Activated CD8-positive, alpha-beta T cell treated with anti-CD3 and anti-CD28 coated beads for 36 hours (primary cell): ENCODE measurements at places on chromosomes 3 and 15.
A peak's percentile ranks its signal among the peaks of the same experiment; 100 is the strongest.

GRCh38 chr3:33881156-33882064 lies 83.0 kb downstream of the PDCD6IP start:
- no peak for DNase-seq

DNA sequence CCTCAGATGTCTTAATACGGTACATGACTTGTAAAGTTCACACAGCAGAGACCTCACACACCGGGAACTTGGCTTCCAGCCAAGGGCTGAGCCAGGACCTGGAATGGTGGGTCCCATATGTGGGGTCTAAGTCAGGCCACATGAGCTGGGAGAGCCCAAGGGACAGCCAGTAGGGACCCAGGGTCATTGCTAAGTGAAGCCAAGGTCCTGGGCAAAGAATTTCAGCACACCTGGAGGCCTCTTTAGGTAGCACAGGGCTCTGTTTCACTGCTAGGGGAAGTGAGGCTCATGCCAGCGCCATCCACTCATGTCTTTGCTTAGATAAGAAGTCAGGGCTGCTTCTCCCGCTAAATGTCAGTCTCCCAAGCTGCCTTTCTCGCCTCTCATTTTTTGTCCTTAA lies 116.6 kb upstream of the TLE3 start:
- no peak for DNase-seq

DNA sequence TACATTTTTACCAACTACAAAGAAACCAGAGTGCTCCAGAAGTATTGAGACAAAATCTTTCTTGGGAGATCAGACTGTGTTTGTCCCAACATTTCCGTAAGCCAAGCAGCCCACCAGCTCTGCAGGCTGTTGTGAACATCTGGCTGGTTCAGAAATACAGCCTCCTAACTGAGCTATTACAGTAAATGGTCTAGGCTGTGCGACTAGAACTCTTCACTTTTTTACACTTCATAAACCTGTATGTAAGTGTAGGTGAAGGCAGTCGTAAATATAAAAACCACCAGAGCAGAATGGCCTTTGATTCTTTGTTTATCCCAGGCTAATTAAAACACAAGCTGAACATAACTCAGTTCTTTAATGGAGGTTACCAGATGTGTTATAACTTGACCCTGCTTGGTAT lies 235.3 kb downstream of the ARRDC4 start:
- DNase-seq, result no peak

DNA sequence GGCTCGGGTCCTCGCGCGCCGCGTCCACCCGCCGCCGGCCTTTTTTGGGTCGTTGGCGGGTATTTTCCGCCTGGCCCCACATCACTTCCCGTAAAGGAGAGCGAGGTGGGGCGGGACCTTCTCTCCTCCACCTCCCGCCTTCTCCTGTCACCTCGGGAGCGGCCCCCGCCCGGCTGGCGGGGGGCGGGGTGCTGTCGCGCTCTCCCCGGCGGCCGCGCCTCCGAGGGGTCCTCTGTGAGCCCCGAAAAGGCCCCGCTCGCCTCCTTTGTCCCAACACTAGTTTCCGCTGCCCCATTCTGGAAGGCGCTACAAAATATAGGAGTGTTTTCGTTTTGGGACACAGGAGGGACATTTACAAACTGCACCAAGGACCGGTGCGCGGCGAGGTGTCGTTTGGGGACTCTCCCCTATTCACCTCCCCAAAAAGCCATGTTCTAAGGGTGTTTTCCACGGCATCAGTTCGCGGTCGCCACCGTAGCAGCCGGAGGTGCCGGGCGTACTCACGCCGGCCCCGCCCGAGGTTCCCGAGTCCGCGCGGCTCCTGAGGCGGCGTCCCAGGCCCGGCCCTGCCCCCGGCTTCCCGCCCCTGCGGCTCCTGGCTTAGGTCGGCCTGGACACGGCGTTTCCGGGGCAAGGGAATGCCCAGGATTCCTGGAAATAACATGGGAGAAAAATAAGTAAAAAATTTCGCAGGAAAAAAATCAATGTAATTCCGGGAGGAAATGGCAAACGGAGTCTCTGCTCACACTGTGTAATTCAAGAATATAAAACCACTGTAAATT lies at the start of gene RAB27A:
Gene RAB27A (minus strand): TSS at position 68 of the 782 bp plus-strand sequence. CDS start 54,879 bp downstream, outside the sequence.
- DNase-seq, result peak; percentile 90

DNA sequence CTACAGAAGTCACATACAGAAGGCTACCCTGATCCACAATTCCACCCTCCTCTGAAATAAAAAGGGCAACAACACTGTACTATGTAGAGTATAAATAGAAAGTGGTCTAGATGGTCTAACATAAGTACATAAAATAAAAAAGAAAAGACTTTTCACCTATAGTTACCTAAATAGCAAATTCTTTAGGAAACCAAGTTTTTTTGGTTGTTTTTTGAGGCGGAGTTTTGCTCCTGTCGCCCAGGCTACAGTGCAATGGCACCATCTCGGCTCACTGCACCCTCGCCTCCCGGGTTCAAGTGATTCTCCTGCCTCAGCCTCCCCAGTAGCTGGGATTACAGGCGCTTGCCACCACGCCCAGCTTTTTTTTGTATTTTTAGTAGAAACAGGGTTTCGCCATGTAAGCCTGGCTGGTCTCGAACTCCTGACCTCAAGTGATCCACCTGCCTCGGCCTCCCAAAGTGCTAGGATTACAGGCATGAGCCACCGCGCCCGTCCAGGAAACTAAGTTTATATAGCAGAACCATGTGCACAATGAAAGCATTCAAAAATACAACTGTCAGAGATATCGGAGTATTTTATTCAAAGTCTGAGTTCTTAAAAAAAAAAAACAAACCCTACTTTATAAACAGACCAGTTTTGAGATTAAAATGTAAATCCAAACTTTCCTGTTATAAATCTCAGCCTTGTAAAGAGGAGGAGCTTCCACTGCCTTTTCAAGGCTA lies 1.7 kb downstream of the SIN3A start:
- no peak for DNase-seq

DNA sequence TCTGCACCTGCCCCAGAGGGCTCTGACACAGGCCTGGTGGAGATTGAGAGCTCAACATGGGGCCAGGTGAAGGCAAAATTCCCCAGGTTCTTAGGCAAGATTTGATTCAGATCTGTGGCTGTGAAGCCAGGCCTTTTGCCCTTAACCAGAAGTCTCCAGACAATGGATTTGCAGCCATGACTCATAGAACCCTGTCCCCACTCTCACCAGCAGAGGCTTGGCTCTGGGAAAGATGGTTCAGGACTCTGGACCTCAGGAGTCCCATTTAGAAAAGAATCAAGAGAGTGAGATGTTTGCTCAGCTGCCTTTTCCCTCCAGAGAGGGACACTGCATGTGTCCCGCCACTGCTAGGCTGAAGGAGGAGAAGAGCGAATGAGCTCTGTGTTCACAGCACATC lies 361.4 kb upstream of the ICE2 start:
- DNase-seq, result no peak

- peak; percentile 89 for DNase-seq
Measured at GRCh38 chr3:52231502-52232278, 6.2 kb upstream of the TLR9 start.

GRCh38 chr3:77868725-77869124 lies 828.8 kb downstream of the ROBO2 start:
- DNase-seq, result no peak

- no peak for DNase-seq
Measured at GRCh38 chr3:147423537-147423797, 14.3 kb downstream of the ZIC1 start.

GRCh38 chr3:59286791-59287531 lies 237.1 kb upstream of the CFAP20DC start:
- peak; percentile 64 for DNase-seq

DNA sequence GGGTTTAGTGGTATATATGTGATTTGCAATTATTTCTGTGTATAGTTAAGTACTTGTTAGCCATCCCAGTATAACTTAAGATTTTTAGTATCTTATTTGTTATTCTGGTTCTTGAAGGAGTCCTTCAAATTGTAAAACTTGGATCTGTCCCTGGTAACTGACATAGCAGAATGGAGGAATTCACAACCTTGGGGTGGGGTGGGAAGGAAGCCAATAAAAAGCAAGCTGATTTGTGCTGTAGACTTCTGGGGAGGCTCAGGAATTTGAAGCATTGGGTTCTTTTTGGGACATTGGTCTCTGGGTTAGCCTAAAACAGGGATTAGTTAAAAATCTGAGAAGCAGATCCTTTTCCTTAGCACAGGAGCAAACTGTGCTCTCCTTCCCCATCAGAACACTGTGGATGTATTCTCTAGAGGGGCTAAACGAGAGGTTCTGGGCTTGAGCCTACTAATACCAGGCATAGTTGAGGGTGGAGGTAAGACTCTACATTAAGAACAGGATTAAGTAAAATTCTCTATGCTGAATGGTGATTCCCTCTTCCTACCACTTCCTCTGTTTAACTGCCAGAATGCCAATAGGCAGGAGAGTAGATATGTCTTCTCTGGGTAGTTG lies 42.2 kb downstream of the GMPS start:
- no peak for DNase-seq

DNA sequence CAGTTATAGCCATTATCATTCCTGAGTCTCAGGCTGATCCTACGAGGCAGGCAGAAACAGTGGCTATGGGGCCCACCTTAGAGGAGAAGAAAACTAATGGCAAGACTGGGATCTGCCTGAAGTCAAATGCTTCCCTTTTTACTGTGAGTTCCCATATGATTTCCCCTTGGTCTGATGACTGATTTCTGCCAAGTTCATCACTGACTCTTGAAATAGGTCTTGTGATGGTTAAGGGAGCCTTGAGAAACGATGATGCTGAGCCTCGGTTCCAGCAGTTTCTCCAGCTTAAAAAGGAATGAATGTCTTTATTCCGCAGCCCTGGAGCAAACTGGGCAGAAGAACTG lies 29.4 kb upstream of the LDHAL6B start:
- DNase-seq, result no peak

DNA sequence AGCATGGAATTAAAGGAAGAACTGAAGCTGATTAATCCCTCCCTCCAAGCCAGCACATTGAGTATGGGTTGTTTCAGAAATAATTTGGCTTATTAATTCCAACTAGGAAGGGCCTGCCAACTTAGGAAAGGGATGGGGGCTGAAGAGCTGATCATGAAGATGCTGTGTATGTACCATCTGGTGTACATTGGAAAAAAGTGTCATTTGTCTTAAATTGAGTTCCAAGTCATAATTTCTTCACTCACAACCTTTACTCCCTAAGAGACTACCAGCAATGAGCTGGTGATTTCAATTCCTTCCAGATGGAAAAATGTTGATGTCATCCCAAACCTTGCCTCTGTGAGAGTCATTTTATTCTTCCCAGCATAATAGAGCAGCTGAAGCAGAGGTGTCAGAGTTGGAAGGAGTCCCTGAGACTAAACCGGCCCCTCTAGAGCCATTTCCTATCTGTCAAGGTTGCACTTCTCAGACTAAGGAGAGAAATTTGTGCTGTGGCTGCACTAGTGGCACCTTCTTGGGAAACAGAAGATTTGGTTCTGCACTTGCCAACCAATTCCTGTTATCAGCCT lies 79.4 kb downstream of the GTPBP8 start:
- no peak for DNase-seq

DNA sequence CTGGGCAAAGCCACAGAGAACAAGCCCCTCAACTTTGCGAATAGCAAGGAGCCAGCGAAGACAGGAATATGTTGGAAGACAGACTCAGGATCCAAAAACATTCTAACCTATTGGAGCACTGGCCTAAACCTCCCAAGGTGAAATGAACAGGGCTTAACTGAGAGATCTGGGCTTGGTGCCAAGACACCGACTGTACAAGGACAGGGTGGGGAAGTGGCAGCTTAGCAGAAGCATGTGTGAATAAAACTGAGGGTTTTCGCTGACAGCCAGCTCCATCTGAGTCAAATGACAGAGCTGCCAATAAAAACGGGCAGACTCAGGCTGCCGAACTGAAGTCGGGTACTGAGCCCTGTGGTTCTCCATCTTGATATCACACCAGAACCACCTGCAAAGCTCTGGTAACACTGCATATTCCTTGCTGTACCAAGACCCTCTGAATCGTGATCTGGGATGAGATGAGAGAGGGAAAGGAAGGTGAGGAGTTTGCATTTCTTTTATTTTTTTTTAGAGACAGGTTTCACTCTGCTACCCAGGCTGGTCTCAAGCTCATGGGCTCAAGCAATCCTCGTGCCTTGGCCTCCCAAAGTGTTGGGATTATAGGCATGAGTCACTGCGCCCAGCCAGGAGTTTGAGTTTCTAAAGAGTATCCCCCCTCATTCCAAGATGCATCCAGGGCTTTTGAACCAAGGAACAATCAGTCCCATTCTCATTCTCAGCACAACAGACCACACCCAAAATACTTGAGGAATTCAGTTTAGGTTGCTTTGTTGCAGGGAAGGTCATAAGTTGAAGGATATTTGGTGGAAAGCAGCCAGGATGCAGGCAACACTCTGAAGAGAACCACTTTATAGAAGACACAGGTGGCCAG lies 6.0 kb upstream of the PLCB2 start:
- peak; percentile 60 for DNase-seq

DNA sequence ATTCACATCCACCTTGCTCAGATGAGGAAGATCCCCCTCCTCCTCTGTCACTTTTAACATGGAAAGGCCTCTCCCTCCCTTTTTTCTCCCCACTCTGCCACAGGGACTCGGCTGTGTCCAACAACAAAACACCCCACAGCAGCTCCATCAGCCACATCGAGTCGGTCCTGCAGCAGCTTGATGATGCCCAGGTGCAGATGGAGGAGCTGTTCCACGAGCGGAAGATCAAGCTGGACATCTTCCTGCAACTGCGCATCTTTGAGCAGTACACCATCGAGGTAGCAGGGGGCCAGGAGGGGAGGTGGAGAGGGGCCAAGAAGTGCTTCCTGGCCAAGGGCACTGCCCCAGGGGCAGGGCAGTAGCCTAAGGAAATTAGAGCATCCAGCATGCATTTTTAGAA lies 331.7 kb upstream of the UMPS start:
- no peak for DNase-seq

- DNase-seq, result no peak
Measured at GRCh38 chr15:79804838-79805237, 92.0 kb downstream of the MTHFS start.

DNA sequence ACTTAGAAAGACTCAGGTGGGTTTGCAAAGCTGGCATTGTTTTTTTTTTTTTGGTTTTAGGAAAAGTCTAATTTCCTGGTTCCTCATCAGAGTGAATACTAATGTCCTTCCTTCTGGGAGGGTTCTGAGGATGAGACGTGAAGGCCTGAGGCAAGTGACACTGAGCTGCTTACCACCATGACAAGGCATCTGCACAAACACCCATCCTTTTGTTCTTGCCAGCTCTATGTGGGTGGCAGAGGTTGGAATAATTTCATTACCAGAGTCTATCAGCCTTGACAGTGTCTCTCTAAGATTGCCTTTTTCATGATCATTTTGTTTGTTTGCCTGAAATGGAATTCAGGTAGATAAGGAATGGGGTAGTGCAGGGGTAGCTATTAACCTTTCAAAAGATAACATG lies 17.1 kb downstream of the RTP4 start:
- no peak for DNase-seq

DNA sequence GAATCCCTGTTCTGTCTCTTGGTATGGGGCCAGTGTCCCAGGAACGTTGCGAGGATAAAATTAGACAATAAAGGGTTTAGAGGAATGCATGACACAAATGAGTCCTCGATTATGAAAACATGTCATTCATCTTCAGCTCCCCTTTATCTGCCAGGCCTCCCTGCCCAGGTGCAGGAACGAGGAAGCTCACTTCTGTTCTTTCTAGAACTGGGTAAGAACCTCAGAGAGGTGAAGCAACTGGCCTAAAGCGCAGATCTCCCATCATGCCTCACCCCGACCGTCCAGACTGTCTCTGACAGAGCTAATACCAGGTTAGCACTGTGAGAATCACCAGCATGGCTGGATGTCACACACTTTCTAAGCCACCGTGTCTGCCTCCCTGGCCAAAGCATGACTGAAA lies 1.5 kb upstream of the ITIH1 start:
- no peak for DNase-seq
